Aorta (tissue), 5 donors: ENCODE measurements at places on chromosomes 4 and X.

DNA sequence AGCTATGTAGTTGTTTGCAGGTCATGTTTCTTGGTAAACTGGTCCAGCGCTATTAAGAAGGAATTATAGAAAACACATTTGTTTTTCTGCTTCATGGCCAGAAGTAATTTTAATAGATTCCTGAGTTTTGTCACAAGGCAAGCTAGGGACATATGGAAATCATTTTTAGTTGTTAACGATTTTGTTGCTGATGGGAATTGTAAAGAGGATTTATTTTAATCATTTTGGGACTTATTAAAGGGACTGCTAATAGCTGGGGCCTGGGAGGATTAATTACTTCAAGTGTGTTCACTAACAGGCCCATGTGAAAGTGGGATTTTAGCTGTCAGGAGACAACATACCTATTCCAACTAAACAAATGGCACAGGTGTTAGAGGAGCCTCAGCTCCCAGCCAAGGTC, 492.0 kb upstream of the ARX start:
- DNase-seq = no peak

GRCh38 chrX:41596596-41596995, 92.2 kb upstream of the GPR34 start:
- DNase-seq = no peak

GRCh38 chr4:54066088-54066415, 1.6 kb upstream of the CHIC2 start:
- DNase-seq = no peak

DNA sequence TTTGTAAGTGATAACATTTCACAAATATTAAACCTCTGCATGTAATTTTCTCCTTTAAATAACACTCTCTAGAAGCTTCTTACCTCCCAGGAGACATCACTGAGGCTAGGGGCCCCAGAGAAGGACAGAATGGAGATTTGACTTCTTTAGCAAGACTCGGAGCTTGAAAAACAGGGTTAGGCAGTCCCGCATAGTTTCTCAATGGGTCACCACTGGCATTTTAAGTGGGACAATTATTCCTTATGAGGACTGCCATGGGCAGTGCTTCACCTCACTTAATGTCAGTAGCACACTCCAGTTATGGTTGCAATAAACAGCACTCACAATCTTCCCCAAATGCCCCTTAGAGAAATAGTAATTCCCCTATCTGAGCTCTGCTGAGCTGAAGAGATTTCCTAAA, 66.7 kb upstream of the NOCT start:
- no peak for DNase-seq

- DNase-seq = no peak
These were observed 11.3 kb downstream of the BMP2K start for GRCh38 chr4:78787392-78788006.

DNA sequence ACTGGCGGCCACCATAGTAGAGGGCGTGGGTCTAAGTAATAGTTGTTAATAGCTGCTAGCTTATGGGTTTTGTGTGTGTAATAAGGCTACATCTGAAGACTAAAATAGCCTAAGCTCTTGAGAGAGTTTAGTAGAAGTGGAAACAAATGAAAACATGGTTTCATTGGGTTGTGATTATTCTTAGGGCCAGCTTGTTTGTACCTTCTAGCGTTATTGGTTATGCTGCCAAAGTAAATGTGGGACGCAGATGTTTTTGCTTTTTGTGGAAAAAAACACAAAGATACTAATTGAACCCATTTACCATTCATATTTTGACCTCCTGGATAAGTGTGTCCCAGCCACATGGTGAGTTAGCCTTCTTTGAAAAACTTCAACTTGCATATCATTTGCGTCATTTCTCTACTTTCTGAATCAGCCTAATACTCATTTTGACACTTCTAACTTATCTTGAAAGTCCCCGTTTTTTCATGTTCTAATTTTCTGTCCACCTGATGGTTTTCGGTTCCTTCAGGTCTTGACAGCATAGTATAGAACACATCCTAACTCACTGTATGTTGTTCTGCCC, 305.3 kb downstream of the FRMPD4 start:
- DNase-seq = no peak

GRCh38 chrX:51851507-51852085, 41.8 kb upstream of the MAGED1 start:
- no peak for DNase-seq

- no peak for DNase-seq
These were observed 126.0 kb downstream of the EMCN start for GRCh38 chr4:100391863-100392262.

GRCh38 chrX:20252381-20253231, 14.1 kb downstream of the RPS6KA3 start:
- no peak for DNase-seq

- DNase-seq = no peak
These were observed 22.8 kb upstream of the ADGRL3 start for GRCh38 chr4:61177367-61177766.

DNA sequence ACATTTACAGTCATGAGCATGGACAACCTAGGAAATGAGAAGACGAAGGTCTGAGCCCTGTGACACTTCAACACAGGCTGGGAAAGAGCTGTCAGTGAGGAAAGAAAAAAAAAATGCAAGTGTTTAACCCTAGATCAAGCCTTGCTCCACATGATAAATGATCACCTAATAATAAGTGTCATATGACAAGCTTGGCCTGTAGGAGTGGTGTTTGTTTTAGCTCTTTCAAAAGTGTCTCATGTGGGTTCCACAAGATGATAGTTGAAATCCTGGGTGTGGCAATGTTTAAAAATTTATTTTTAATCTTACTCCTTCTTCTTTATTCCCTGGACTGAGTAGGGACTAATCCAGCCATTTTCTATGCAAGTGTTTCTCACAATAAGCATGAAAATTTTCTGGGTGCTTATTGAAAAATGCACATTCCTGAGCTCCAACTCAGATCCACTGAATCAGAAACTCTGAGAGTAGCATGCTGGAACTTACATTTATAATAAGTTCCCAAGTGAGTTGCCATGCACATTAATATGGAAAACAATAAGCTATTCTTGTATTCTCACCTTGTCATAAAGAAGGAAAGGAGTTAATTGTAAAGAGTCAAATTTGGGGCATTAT, 138.3 kb downstream of the AREG start:
- no peak for DNase-seq

DNA sequence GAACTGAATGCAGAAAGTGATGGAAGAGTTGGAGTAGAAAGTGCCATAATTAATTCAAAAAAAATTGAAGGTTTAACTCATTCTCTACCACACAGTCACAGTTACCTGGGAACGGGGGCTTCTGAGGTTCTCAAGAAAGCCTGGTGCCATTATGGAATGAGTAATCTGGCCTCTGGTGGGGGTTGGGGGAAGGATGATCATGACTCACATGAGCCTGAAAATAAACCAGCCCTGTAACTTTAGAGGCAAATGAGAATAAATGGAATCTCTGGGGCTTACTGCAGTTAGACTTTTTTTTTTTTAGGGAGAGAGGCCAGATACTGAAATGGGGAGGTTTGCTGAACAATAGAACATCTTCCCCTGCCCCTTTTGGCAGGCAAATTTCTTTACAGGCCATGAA, 55.3 kb downstream of the SOD3 start:
- DNase-seq = no peak

- no peak for DNase-seq
These were observed 46.8 kb upstream of the TMPRSS11F start for GRCh38 chr4:68176500-68176899.

DNA sequence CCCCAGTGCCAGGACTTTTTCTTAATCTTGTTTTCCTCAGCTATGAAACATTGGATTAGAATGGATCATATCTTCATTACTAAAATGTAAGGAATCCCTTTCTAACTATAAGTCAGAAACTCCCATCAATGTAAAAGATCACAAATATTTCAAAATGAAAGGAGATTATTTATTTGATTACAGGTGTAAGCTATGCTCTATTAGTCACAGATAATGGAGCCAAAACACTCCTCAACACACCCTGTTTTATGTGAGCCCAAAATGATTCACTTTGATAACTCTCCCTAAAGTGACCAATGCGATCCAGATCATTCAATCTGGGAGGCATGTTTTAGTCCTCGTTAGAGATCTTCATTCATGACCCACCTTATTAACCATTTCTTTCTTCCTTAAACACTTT, 566.7 kb upstream of the TENM3 start:
- DNase-seq = no peak
